ENCODE measurements at places on chromosomes 1 and 21. TPM values are rescaled to one million over a fixed set of nuclear protein-coding genes. Genes with fewer than 3 reads are reported as not detected.

DNA sequence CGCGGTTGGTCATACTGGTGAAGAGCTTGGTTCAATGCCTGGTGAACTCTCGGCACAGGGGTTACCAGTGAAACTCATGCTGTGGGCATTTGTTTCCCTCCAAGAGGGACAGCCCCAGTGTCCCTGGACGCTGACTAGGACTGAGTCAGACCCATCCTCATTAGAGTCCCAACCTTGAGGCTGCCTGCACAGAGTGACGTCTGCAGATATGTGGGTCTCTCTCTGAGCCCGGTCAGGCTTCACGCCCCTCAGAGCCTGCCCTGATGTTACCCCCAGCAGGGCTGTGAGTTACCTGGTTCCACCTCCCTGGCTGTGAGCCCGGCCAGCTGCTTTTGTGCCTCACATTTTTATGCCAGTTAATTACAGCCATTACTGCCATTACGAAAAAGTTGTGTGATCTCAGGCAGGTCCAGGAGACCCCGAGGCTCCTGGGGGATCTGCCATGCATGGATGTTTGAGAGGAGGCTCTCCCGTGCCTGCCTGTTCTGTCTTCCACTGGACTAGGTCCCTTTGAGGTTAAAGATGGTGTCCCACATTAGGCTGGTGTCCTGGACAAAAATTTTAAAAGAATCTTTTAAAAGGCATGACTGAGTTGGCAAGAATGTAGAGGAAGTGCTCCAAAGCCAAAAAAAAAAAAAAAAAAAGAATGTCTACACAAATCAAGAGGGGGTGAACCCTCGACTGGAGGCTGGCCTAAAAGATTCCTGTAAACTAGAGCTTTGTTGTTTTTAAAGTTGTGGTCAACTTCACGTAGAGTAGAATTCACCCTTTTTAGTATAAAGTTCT is 36.6 kb upstream of the PADI1 start:
- no peaks in the 10 kb centered on the region for H3K4me1 ChIP-seq
- no peaks in the 10 kb centered on the region for H3K36me3 ChIP-seq
- H3K4me3 ChIP-seq = no peak overlapping the region
- H3K27ac ChIP-seq = no peak overlapping the region

DNA sequence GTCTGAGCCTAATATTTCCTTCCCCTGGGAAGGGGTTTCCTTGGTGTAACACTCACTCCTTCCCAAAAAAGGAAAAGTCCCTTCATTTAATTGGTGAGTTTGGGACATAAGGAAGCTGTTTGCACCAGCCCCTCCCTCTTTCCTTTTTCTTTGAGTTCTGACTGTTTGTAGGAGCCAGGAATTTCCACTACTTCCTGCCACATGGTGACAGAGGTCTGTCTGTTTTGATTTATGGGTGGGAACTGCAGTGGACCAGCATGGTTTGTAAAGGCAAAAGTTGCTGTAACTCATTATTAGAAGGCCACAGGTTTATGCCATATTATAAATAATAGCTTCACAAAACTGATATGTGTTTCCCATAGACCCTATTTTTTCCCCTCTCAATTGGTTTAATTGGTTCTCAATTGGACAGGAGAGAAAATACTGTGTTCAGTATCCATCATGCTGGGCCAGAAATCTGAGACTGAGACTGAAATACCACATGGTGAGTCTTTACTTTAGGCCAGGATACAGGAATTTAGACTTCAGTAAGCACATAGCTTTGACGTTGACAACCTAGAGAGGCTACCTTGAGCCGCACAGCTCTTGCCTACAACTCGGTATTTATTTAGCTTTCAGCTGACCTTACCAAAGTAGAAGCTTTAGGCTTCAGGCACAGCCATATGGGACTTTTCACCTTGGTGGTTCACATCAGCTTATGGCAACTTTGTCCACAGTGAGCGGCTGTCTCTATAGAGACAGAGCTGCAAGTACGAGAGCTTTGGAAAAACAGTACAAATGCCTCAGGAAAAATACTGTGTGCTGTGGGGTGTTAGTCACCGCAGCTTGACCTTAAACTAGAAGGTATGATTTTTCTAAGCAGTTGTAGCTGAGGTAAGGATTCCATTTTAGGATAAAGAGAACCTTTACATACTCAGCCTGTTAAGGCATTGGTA is 40.0 kb upstream of the RGS7 start:
- no peaks in the 10 kb centered on the region for H3K4me1 ChIP-seq
- no peaks in the 10 kb centered on the region for H3K36me3 ChIP-seq
- no peak overlapping the region for H3K27ac ChIP-seq
- H3K27me3 ChIP-seq = peaks cover 9% of the 10 kb centered on the region
- no peak for DNase-seq
- H3K4me3 ChIP-seq = no peak overlapping the region

DNA sequence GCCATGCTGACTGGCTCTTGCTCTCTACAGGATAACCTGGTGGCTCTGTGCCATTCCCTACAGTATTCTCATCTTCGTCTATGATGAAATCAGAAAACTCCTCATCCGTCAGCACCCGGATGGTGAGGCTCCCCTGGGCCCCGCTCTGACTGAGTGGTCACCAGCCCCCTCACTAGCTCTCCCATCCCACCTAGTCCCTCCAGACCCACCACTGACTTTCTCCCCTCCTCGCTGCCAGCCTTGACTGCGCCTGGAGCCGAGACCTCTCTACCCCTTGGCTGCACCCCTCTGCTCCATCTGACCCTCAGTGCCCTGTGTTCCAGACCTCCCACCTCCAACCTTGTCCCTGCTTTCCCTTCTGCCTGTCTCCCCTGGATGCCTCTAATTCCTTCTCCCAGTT is 4.1 kb upstream of the CASQ1 start:
- no peaks in the 10 kb centered on the region for H3K36me3 ChIP-seq
- peaks cover 7% of the 10 kb centered on the region for H3K27me3 ChIP-seq
- no peak for DNase-seq
- H3K27ac ChIP-seq = no peak overlapping the region

DNA sequence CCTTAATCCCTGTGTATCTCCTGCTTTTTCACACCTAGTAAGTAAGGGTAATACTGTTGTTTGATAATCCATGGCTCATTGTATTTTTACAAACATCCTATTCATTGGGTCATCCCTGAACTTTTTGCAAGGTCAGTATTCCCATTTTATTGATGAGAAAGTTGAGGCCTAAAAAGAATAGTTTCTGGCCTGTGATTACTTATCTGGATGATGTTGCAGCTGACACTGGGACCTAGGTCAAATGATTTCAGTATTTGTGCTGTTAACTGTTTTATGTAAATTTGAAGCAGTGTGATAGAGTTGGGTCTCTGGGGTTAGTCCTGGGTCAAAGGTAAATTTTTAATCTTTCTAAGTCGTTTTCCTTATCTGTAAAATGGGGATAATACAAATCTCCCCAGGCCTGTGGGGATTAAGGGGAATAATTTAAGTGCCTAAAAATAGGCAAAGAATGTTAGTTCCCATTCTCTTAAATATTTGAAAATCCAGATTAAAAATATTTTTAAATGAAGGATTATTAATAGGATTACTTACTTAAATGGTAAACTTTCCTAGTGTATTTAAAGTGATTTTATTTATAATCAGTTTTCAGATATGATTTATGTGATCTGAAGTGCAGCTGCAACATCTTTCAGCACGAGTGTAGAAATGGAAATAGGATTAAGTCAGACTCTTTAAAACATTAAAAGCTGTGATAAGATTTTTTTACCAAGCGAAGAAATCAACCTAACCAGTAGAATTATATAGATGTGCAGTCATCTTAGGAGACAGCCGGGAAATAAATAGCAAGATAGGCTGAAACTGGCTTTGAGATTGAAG is 4.3 kb downstream of the PPP2R5A start:
- peak overlapping the region; percentile 83 for H3K4me3 ChIP-seq
- H3K27me3 ChIP-seq = no peaks in the 10 kb centered on the region
- no peak for DNase-seq
- H3K4me1 ChIP-seq = peaks cover 70% of the 10 kb centered on the region
- H3K36me3 ChIP-seq = peaks cover 4% of the 10 kb centered on the region

DNA sequence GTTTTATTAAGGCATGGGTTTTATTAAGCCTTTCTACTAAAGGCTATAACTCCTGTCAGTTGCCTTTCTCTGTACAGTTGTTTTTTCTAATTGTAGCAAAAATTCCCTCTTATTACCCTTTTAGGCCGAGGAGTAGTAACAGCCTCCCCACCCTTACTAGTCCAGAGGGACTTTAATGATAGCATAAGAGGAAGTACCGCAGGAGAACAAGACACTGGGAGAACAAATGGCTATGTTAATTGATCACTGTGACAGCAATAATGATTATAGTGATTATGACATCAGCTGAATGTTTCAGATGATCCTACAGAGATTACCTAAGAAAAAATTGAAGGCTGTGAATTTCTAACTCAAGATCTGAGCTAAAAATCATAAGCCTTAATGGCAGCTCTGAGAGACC is 383.0 kb upstream of the PTBP2 start:
- H3K27ac ChIP-seq = no peak overlapping the region
- no peaks in the 10 kb centered on the region for H3K27me3 ChIP-seq
- no peak overlapping the region for H3K4me3 ChIP-seq
- no peaks in the 10 kb centered on the region for H3K4me1 ChIP-seq

DNA sequence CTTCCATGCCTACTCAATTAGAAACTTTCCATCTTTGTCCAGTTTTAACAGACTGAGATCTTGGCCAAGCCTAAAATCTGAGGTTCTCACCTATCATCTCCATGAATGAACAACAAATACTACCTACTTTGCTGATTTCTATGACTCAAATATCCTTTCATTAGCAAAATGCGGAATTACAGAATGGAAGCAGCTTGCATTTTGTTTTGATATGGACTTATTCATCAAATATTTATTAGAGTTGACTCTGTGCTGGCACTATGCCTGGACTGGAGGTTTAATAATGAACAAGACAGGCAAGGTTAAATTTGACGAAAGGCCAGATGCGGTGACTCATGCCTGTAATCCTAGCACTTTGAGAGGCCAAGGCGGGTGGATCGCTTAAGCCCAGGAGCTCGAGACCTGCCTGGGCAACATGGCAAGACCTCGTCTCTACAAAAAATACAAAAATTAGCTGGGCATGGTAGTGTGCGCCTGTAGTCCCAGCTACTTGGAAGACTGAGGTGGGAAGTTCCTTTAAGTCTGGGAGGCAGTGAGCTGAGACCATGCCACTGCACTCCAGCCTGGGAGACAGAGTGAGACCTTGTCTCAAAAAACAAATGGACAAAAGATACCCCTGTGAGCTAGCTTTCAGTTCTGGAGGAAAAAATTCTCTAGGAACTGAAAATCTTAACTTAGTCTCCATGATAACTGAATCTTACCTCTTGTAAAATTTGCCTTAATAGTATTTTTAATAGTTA is 29.4 kb upstream of the SOD1 start:
- H3K4me1 ChIP-seq = no peaks in the 10 kb centered on the region
- H3K27ac ChIP-seq = no peak overlapping the region
- no peaks in the 10 kb centered on the region for H3K36me3 ChIP-seq
- peaks cover 10% of the 10 kb centered on the region for H3K27me3 ChIP-seq
- DNase-seq = no peak

DNA sequence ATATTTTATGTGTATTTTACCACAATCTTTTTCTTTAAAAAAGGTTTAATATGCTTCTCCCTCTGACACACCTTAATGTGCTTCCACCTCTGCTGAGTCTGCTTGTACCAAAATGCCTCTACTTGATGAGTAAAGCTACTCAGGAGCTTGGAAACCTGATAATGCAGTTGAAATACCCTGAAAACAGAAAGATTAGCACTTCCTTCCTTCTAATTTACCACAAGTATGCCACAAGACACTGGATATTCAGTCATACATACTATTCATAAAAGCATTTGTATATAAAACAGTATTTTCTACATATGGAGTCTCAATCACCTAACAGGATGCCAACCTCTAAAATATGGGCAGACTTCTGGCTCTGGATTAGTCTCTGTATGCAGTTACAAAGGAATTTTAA is 55.0 kb downstream of the SLC35D1 start:
- peaks cover 23% of the 10 kb centered on the region for H3K4me1 ChIP-seq
- H3K27me3 ChIP-seq = no peaks in the 10 kb centered on the region
- H3K27ac ChIP-seq = peak overlapping the region; percentile 45
- H3K4me3 ChIP-seq = no peak overlapping the region

GRCh38 chr1:115218034-115218405 is 120.0 kb downstream of the NGF start:
- no peaks in the 10 kb centered on the region for H3K4me1 ChIP-seq
- DNase-seq = no peak
- H3K27ac ChIP-seq = no peak overlapping the region
- H3K27me3 ChIP-seq = peaks cover 26% of the 10 kb centered on the region
- H3K4me3 ChIP-seq = no peak overlapping the region
- no peaks in the 10 kb centered on the region for H3K36me3 ChIP-seq

DNA sequence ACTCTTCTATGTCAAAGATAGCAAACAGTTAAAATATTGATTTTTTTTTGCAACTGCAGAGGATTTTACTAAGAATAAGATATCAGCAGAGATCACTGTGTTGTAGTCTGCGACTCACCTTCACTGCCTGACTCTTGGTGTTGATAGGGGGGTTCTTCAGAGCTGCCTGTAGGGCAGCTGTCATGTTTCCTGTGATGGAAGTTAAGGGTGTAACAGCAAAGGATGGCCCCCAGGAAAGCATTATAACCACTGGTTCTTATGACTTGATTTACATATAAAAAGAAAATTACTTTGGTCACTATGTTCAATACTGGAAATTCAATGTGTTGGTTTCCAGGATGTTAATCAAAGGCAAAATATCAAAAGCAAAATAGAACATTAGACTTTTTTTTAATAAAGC is 2.6 kb downstream of the ARPC5 start:
- peak overlapping the region; percentile 75 for H3K27ac ChIP-seq
- no peaks in the 10 kb centered on the region for H3K27me3 ChIP-seq
- no peak for DNase-seq
- H3K36me3 ChIP-seq = peaks cover 18% of the 10 kb centered on the region
- H3K4me3 ChIP-seq = peak overlapping the region; percentile 96

DNA sequence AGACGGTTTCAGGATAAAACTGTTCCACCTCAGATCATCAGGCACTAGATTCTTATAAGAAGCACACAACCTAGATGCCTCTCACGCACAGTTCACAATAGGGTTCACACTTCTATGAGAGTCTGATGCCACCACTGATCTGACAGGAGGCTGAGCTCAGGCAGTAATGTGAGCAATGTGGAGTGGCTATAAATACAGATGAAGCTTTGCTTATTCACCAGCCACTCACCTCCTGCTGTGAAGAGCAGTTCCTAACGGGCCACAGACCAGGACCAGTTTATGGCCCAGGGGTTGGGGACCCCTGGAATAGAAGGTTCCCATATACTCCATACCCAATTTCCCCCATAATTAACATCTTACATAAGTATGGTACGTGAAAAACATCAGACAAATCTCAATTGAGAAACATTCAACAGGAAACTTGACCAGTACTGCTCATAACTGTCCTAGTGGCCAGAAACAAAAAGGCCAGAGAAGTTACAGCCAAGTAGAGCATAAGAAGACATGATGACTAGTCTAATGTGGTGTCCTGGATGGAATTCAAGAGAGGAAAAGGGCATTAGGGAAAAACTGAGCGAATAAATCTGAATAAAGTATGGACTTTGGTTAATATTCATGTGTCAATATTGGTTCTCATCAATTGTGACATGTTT is 24.7 kb upstream of the IGSF5 start:
- no peak overlapping the region for H3K4me3 ChIP-seq
- H3K27ac ChIP-seq = no peak overlapping the region
- no peak for DNase-seq
- H3K27me3 ChIP-seq = peaks cover 11% of the 10 kb centered on the region

Gene NCDN
- total RNA-seq = 23.7 TPM

Gene TBX19
- total RNA-seq = 7.2 TPM

Gene MASP2
- total RNA-seq = 0.56 TPM

Gene RAB42
- total RNA-seq = not detected
